Activated CD4-positive, alpha-beta T cell treated with anti-CD3 and anti-CD28 coated beads, Interleukin-2, amount 10 ng/mL, durations not matched to agents 24 days and 14 days (primary cell): ENCODE measurements at places on chromosomes 12 and 14. TPM values are rescaled to one million over a fixed set of nuclear protein-coding genes. Genes with fewer than 3 reads are reported as not detected.

The C12orf60 gene
- 2.2 and 3.0 TPM in 2 replicates for total RNA-seq

The CEBPE gene
- 0.35 TPM in 1 of 2 replicates, not detected in the other for total RNA-seq

The KRT3 gene
- 0.14 TPM in 2 replicates for total RNA-seq

The FGD4 gene
- total RNA-seq: 0.07 TPM in 1 of 2 replicates, not detected in the other

The KLRC2 gene
- total RNA-seq: not detected in 2 replicates

The TPH2 gene
- total RNA-seq: not detected in 2 replicates

The PZP gene
- not detected in 2 replicates for total RNA-seq

The LMNTD1 gene
- not detected in 2 replicates for total RNA-seq

The ZNF410 gene
- 62.7 and 70.2 TPM in 2 replicates for total RNA-seq

The GZMB gene
- total RNA-seq: 4,455 and 4,487 TPM in 2 replicates

The GLT1D1 gene
- total RNA-seq: 2.2 TPM in 2 replicates

The PDE3A gene
- not detected in 2 replicates for total RNA-seq

The FBXO34 gene
- total RNA-seq: 25.3 and 26.2 TPM in 2 replicates

The KRT82 gene
- total RNA-seq: not detected in 2 replicates

The PIGH gene
- 21.2 and 22.7 TPM in 2 replicates for total RNA-seq

The VRK1 gene
- total RNA-seq: 76.7 and 77.0 TPM in 2 replicates

The ALX1 gene
- total RNA-seq: not detected in 2 replicates

The ZNF891 gene
- 2.2 and 2.4 TPM in 2 replicates for total RNA-seq

The PLCZ1 gene
- total RNA-seq: not detected in 2 replicates

The RAD51AP1 gene
- total RNA-seq: 31.4 and 35.8 TPM in 2 replicates

The HOTAIR gene
- total RNA-seq: not detected in 2 replicates

The RNASE7 gene
- not detected in 2 replicates for total RNA-seq

The ANP32D gene
- not detected in 2 replicates for total RNA-seq

The CACNA1C gene
- total RNA-seq: 0.07 TPM in 2 replicates

The DPY19L2 gene
- 0.61 and 0.80 TPM in 2 replicates for total RNA-seq

The TAS2R7 gene
- not detected in 2 replicates for total RNA-seq

The RTL1 gene
- total RNA-seq: not detected in 2 replicates

The TNFAIP2 gene
- total RNA-seq: 0.37 and 0.50 TPM in 2 replicates

The SLC35F4 gene
- not detected in 2 replicates for total RNA-seq

The RAPGEF3 gene
- total RNA-seq: 3.6 and 4.5 TPM in 2 replicates

The AQP6 gene
- total RNA-seq: not detected in 2 replicates

The GPR162 gene
- total RNA-seq: 0.21 and 0.43 TPM in 2 replicates

The PRR4 gene
- 0.62 and 2.0 TPM in 2 replicates for total RNA-seq

The SOCS2 gene
- 11.5 and 16.5 TPM in 2 replicates for total RNA-seq

The PTHLH gene
- total RNA-seq: not detected in 2 replicates
